ENCODE measurements at places on chromosomes 1 and 21.

- DNase-seq, result no peak
These were observed 133.0 kb upstream of the SAMSN1 start for GRCh38 chr21:14678973-14679574.

DNA sequence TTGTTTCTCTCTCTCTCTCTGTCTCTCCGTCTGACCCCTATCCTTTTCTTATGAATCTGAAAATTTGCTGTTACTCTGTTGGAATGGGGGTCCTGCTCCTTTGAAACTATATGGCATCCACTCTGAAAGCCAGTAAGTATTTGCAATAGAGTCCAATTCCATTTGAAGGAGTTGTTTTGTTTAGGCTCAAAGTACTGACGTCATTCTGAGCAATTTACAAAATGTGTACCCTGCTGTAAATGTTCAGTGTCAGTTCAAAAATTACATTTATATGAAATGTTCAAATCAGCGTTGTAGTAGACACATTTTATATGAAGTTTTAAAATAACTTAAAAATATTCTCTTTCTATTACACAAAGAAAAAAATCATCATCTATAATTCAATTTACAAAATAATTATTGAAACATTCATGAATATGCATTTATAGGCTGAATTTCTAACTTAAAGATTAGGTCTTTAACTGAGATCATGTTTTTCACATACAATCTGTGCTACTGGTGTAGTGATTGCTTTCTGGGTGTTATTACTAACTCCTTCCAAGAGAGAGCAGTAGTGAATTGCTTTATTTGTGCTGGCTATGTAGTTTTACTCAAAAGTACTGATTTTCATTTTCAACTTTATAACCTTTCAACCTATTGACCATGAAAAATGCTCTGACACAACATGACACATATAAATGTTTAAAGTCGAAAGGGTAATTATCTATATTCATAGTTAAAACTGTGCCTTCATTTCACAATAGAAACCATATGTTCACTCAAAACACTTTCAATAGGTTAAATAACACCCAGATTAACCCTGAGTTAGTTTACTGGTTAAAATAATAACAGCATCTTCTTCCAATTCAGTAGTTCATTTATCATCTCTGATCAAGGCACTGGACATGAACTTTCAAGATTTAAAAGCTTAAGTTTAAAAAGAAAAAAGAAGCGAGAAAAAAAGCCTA is 253.1 kb upstream of the ADGRL4 start:
- DNase-seq, result no peak

DNA sequence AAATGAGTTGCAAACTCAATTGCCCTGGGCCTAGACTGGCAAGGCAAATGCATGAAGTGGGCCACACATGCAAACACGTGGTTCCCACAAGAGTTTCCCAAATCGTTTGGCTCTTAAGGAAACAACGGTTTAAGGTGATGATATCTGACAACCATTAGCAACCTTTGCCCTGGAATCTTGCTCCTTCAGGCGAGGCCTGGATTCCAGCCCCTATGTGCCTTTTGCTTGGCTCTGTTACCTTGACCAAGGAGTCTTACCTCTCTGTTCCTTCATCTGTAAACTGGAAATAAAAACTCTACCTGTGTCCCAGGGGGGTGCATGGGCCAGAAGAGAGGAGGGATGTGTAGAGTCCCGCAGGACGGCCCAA is 72.1 kb upstream of the CASZ1 start:
- DNase-seq, result no peak

DNA sequence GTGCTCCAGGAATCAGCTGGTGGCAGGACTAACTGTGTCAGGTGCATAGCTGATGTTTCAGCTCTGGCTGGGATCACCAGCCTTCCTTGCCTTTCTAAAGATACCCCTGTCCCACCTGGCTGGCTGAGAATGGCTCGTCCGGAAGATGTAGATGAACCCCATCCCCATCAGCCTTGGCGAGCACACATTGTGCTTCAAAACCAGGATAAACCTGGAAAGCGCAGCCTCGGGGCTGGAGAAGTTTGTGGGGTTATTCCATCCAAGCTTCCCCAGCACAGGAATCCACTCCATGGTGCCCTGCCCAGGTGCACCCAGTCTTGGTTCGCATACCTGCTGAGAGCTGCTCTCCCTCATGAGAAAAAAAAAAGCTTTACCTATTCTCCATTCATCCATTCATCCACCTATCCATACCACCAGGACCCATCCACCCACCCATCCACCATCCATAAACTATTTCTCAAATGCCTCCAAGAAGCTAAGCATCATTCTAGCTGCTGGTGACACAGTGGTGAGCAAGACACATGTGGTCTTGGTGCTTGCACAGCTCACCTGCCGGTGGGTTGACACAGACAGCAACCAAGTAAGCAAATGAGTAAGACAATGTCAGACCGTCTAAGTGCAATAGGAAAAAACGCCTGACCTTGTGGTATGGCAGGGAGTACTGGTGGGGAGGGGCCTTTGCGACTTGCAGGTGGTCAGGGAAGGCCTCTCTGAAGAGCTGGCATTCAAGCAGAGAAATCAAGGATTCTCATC is 94.0 kb downstream of the DMRTB1 start:
- no peak for DNase-seq

DNA sequence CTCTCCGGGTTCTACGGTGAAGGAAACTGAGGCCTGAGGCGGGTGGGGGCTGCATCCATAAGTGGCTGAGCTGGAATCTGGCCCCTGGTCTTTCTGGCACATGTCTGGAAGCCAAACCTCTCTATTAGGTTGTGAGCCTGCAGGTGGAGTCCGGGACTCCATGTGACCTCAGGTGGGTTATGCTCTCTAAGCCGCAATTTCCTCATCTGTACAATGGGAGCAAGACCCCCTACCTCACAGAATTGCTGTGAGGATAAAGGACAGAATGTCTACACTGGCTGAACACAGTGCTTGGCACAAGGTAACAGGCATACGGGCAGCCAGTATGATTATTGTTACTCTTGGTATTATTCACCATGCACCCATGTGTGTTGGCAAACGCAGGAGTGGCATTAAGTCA is 6.7 kb downstream of the EPHA2 start:
- no peak for DNase-seq

GRCh38 chr1:200228486-200228885 is 181.3 kb downstream of the ZNF281 start:
- no peak for DNase-seq

GRCh38 chr1:87682565-87682964 is 353.9 kb downstream of the LMO4 start:
- no peak for DNase-seq

DNA sequence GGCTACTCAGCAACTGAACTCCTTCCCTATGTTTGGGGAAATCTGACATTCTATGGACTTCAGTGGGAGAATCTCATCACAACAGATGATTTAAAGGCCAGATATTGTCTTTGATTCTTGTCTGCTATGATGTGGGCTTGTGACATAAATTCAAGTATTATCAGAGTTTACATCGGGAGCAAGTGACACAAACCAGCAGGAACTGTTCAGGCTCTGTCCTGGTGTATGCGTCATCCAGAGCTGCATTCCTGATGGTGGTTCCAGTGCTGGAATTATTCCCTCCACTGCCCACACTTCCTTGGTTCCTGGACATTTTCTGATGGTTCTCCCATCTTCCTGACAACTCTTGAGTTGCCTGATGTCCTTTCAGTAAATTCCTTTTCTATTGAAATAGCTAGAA is 10.8 kb upstream of the LSM10 start:
- no peak for DNase-seq

DNA sequence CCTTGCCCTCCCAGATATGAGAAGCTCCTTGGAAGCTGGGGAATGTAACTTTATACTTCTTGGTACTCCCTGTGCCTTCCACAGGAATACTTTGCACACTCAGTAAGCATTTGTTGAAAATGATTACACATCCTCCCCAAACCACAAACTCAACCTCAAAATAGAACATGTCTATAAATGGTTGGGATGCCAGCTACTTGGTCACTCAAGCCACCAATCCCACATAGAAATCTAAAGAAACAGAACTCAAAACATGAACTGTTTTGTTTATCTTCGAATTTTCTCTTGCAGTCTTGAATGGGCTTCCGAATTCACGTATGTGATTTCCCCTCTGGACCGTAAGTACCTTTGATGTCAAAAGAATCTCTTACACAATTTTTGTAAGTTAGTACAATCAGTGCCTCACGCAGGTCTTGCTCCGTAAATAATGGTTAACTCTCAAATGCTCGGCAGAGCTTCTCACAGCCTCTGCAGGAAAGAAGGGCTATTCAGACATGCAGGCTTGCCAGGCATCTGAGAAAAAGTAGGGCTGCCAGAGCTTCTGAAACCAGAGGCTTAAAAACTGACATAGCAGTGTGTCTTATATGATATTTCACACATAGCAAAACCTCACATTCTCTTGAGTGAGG is 26.9 kb downstream of the SORT1 start:
- DNase-seq, result no peak

GRCh38 chr1:156226782-156227181 is 14.0 kb downstream of the PMF1 start:
- no peak for DNase-seq

Measured in cortex of kidney (tissue), 1 donor.